ENCODE measurements at places on chromosomes 2 and 18. TPM values are rescaled to one million over a fixed set of nuclear protein-coding genes. Genes with fewer than 3 reads are reported as not detected.
A peak's percentile ranks its signal among the peaks of the same experiment; 100 is the strongest.

DNA sequence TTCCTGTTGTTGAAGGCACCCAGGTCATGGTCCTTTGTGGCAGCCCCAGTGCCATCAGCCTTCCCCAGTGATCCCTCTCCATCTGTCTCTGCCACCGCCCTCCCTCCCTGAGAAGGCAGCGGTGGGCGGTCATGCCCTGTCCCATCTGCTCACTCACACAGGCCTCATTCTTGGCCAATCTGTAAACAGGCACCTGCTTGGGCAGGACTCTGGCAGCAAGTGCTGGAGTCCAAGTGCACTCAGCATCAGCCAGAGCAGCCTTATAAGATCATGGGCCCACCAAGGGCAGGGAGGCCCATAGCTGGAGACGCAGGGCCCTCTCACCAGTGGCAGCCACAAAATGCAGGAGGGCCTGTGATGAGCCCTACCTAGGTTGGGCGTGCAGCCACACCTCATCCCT, 140.9 kb downstream of the TWIST2 start:
- no peak for DNase-seq
- no peaks in the 10 kb centered on the region for H3K4me1 ChIP-seq
- no peak overlapping the region for H3K4me3 ChIP-seq

GPR39 gene
- not detected for total RNA-seq

- H3K27me3 ChIP-seq: peaks cover 35% of the 10 kb centered on the region
- no peaks in the 10 kb centered on the region for H3K36me3 ChIP-seq
- no peak overlapping the region for H3K27ac ChIP-seq
- DNase-seq: no peak
- no peak overlapping the region for H3K4me3 ChIP-seq
These were observed 159.4 kb downstream of the PXDN start for GRCh38 chr2:1584691-1585485.

DNA sequence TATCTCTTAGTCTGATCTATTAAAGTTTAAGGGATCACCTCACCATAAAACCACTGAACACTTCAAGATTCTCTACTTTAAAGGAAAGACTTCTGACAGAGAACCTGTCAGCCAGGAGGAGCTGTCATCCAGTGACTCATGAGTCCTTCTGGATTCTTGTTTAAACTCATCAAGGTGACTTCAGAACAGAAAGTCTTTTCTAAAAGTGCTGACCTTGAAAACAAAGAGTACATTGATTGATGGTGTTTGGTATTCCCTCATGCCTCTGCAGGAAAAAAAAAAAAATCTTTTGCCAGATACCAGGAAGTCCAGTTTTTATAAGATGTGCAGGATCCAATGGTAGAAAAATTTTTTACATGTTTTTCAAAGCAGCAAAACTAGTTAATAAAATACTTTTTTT, 12.3 kb downstream of the DSG2 start:
- H3K27ac ChIP-seq: no peak overlapping the region
- H3K4me1 ChIP-seq: peaks cover 10% of the 10 kb centered on the region
- no peaks in the 10 kb centered on the region for H3K36me3 ChIP-seq

DNA sequence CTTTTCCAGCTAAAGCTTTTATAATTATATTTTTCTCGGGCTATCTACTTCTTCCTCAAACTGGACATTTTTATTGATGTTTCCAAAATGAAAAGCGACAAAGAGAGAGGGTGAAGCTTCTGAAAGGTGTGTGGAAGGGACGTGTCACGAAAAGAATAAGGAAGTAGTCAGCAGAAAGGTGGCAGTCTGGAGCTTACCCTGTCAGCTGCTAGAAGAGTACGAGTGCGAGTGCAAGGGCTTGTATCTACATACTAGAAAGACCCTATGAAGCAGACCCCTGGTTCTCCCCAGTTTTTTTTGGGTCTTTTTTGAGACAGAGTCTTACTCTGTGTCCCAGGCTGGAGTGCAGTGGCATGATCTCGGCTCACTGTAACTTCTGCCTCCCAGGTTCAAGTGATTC, 14.6 kb downstream of the FHL2 start:
- H3K4me1 ChIP-seq: peaks cover 99% of the 10 kb centered on the region
- no peak overlapping the region for H3K4me3 ChIP-seq
- DNase-seq: no peak
- no peaks in the 10 kb centered on the region for H3K27me3 ChIP-seq
- peak overlapping the region; percentile 85 for H3K27ac ChIP-seq

DNA sequence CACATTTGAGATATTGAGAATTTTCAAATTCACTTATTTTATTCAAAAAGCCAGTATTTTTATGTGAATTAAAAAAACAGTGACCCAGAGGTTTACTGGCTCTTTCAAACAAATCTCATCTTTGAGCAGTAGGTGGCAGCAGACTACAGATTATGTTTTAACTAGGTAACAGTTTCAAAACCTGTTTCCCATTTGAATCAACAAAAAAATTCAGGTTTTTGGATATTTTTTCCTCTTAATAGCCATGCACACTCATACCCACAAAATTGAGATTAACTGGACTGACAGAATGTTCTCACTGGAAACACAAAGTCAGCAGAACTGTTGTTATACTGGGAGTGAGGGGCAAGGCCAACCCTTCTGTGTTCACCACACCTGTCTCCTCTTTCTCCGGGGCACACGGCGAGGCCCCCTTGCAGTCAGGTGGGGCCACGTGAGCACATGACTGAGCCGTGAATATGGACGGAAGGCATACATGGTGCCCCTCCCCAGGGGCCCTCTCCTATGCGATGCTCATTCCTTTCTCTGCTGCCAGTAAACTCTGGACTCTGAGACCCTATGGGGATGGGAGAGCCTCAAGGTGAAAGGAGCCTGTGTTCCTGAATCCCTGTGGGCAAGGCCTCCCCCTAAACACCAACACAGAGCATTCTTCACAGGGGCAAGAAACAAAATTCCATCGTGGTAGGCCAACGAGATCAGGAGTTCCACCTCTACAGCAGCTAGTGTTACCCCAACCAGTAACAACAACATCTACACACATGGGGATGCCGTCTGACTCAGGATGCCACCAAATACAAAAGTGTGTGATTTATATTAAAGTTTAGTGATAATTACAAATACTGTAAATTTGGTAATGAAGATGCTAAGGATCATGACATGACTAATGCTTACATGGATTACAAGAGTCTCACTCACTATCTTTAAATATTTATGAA, 80.4 kb downstream of the LPIN2 start:
- H3K36me3 ChIP-seq: peaks cover 50% of the 10 kb centered on the region
- H3K27me3 ChIP-seq: no peaks in the 10 kb centered on the region
- H3K4me1 ChIP-seq: peaks cover 7% of the 10 kb centered on the region
- H3K4me3 ChIP-seq: no peak overlapping the region
- DNase-seq: no peak
- H3K27ac ChIP-seq: no peak overlapping the region

- no peak overlapping the region for H3K4me3 ChIP-seq
- peaks cover 43% of the 10 kb centered on the region for H3K4me1 ChIP-seq
- DNase-seq: no peak
- no peaks in the 10 kb centered on the region for H3K27me3 ChIP-seq
- no peak overlapping the region for H3K27ac ChIP-seq
These were observed 44.7 kb downstream of the ITSN2 start for GRCh38 chr2:24315669-24316068.
